ENCODE measurements at places on chromosomes 3 and 15.

- peak; percentile 54 for DNase-seq
Measured at GRCh38 chr3:49554633-49555265, 472 bp downstream of the BSN start.

- no peak for DNase-seq
Measured at GRCh38 chr3:42031808-42032480, 59.2 kb upstream of the TRAK1 start.

GRCh38 chr15:74835312-74835823 is 7.6 kb downstream of the ULK3 start:
- DNase-seq, result no peak

- DNase-seq, result no peak
Measured at GRCh38 chr15:48433226-48433886, 102.1 kb downstream of the DUT start.

Data from CD8-positive, alpha-beta memory T cell (primary cell).